DMS79 (cell line): ENCODE measurements at places on chromosomes 4 and X.

DNA sequence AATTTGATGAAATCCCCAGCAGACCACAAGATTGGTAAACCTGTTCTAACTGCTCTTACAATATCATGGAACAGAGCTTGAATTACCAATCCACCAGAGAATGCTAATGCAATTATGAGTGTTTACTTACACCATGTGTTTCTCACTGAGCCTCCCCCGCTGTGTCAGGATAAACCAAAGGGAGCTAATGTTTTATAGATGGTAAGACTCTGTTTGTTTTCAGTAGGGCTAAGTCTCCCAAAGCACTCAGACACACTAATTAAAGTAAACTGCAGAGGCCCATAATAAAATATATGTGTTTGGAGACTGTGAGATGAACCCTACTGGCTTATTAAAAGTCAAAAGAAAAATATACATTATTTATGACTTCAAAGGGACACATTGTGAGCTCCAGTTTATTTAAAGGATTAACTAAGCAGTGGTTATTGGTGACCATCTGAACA is 261.7 kb upstream of the FAM241A start:
- DNase-seq = no peak

DNA sequence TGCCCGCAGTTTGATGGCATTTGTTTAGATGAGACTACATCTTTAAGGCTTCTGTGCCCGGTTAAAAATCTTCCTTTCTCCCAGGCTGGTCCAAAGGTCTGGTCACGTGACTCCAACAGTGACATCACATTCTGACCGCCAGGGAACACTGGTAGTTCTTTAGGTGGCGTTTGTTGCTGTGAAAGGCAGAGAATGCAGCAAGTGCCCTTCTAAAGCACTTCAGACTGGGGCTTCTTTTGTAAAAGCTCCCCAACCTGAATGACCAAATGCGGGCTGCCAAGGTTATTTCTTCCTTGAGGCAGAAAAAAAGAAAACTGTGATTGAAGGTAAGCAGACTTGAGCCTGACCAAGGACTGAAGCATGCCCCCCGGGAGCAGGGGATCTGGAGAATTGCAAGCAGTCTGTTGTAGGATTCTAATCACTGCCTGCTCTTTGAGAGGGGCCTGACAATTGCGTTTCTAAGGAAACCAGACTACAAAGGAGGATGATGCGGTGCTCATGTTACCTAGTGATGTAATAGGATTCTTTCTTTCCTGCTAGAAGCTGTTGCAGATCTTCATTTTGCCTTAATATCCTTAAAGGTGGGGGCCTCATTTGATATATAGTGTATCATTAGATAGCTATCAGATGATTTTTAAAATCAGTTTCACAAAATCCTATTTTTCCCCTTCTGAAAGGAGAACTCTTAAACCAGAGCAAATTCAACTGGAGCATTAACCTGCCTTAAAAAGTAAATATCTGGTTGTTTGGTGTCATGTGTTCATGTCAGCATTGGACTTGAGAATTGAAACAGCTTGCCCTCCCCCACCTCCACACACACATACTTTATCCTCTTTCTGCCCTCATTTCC is 133.1 kb downstream of the AKAP4 start:
- peak; percentile 32 for DNase-seq

GRCh38 chr4:2595436-2595835 is 59.0 kb downstream of the FAM193A start:
- DNase-seq = no peak

GRCh38 chr4:53644607-53645006 is 53.3 kb upstream of the LNX1 start:
- no peak for DNase-seq

DNA sequence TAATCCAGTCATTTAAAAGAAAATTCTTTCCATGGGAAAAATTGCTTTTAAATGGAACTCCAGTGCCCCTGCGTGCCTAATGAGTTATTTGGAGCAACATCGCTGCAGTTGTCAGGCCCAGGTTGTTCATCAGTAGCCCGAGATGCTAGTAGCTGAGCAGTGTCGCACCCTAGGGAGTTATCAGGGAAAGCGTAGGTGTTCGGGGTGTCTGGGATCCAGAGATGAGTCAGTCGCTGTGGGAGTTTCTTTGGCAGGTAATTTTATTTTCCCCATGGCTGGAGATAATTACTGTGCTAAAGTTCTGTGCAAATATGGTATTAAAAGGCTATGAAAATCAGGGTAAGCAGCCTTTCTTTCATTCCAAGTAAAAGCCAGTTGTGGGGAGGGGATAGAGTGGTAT is 49.4 kb downstream of the ANXA3 start:
- DNase-seq = no peak

GRCh38 chr4:138412847-138413246 is 170.7 kb upstream of the SLC7A11 start:
- no peak for DNase-seq

GRCh38 chr4:72031868-72032608 is at the start of gene NPFFR2:
Gene NPFFR2 (plus strand): TSS chr4:72032000. CDS start chr4:72128592, 96,592 bp downstream.
- no peak for DNase-seq

DNA sequence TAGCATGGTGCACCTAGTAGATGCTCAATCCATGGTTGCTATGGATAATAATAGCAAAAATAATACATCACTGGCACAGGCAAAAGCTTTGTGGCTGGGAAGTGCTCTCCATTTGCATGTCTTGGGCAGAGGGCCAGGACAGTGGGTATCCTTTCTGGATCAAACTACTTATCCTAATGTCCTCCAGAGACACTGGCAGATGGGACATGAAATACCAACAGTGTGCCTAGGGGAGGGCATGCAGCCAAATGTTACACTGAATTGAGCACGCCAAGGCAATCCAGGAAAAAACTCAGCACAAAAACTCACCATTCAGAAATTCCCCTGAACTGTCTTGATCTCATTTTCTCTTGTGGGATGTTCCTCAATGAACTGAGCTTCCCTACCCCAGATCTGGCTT is 98.6 kb upstream of the SCML1 start:
- no peak for DNase-seq

GRCh38 chr4:31748382-31748781 is 1028.2 kb downstream of the PCDH7 start:
- DNase-seq = no peak

- DNase-seq = no peak
These were observed 631.4 kb upstream of the CT83 start for GRCh38 chrX:117094149-117094548.

GRCh38 chrX:1449823-1450149 is 2.9 kb downstream of the ASMTL start:
- no peak for DNase-seq

- DNase-seq = no peak
These were observed 4.1 kb downstream of the GRID2 start for GRCh38 chr4:92307866-92308265.

- DNase-seq = no peak
These were observed at the start of gene RNF128 for GRCh38 chrX:106726485-106727437. Gene RNF128 (plus strand): TSS chrX:106726701. CDS start chrX:106726914, 213 bp downstream.
